ENCODE measurements at places on chromosomes 2 and 18.
A peak's percentile ranks its signal among the peaks of the same experiment; 100 is the strongest.

DNA sequence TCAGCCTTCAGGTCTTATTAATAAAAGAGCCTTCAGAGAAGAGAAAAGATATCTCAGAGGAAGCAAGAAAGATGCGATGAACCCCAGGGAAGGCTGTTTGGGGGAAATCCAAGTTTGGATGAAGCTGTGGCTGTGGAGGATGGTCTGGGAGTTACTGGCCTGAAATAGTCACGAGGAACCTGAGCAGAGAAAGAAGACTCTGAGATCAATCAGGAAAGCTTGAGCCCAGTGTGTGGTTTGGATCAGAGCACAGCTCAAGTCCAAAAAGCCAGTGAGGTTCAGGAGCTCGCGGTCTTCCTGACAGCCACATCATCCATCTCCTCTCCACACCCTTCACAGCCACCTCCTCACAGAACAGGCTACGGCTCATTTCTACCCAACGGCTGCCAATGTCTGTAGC lies 87.4 kb upstream of the SERPINE2 start:
- DNase-seq = no peak

- peak; percentile 62 for DNase-seq
Observed at GRCh38 chr18:36187826-36188721, 777 bp downstream of the MOCOS start.

GRCh38 chr2:103324671-103325070 lies 562.8 kb downstream of the TMEM182 start:
- no peak for DNase-seq

DNA sequence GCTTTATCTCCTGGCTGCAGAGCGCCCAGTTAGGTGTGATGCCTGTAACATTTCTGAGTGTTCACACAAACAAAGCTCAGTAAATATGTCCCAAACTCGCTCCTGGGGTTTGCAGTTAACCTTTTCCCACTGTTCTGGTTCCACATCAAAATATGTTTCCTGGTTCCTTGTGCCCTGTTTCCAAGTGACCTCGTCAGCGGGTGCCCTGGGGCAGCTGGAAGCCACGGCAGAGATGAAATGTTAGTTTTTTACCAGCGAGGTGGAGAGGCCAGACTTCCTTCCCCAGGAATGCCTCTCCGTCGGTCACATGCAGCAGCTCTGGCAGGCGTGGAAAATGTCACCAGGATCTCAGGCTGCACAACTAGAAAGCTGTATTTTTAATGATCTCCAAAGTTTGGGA lies 18.2 kb downstream of the NFATC1 start:
- no peak for DNase-seq

DNA sequence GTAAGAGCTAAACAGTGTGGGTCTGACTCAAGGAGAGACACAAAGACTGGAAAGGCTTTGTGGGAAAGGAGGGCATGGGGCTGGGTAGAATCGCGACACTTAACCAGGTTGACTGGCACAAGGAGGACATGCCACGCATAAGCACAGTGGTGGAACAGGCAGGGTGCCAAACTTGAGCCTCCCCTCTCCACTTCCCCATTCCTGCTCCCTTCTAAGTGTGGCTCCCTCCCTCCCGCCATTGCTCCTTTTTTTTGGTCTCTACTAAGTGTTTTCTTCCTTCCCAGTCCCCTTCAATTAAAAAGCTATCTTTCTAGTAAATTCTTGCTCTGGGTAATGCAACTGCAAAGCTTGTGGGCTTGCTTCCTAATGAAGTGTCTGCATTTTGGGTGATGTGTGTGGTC lies 40.3 kb upstream of the ZFP36L2 start:
- DNase-seq = no peak
